ENCODE measurements at places on chromosomes 16 and 17.

DNA sequence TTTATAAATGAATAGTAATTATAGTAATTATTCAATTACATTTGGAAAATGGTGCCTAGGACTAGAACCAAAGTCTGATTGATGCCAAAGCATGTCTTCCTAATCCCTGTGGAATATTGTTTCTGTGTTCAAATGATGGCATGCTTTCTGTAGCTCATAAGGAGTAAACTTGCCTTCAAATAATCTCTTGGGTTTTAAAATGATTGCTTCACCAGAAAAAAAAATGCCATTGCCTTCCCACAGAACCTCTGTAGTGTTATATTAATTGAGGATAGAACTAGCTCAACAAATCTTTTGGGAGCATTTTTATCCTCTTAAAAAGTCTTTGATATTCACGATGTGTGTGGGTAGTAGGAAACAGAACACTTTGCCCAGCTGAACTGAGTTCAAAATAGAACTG, 7.7 kb upstream of the TMEM100 start:
- no peak for DNase-seq

DNA sequence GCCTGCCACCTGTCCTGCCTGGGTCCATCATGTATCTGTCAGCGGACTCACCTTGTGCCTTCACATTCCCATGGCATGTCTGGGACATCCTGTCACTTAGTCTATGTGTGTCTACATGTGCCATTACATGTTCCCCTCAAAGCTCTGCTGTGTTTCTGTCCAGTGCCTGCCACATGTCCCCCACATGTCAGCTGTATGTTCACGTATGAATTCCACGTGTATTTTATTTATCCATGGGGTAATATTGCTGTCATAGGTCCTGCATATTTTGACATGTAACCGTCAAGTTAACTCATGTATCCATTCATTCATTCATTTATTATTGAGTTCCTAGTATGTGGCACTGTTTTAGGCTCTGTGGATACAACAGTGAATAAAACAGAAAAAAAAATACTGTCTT, 20.8 kb downstream of the TMEM92 start:
- no peak for DNase-seq

DNA sequence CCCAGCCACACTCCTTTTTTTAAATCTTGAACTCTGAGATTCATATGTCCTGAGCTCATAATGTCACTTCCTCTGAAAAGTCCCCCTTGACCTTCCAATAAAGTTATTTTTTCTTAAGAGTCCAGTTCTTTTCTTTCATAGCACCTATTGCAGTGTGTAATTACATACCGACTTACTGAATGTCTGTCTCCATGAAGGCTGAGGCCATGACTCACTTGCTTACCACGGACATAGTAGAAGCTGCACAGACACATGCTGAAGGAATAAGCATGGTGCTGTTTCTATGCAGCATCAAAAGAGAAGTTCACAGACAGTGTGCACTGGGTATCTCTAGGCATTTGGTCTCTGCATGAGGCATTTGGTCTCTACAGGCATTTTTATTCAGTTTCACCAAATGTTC, 77.2 kb downstream of the C17orf67 start:
- DNase-seq = peak; percentile 56

DNA sequence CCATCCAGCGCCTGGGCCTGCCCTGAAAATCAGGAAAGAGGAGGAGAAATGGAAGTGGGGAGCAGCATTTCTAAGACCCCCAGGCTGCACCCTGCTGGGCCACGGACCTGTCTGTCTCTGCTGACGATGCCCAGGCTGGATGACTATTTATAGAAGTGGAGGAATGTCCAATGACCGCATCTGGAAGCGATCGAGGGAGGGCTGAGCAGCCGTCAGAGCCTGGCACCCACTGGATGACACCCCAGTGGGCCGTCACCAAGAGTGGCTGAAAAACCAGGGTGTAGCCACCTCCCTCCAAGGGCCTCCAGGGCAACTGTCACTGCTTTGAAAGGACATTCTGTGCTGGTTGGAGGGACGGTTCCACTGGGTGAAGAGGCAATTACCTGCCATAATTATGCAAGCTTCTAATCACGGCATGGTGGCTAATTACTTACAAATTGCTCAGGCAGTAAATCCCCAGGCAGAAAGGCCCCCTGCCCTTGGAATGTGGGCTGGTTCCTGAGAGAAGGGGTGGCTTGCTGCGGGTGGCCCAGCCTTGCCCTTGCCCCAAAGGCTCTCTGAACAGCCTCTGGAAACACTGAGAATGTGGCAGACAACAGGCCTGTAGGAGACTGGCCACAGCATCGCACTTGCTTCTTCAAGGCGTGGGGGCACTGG, 332.1 kb downstream of the C16orf95 start:
- no peak for DNase-seq

GRCh38 chr17:78923660-78924453, 1.3 kb downstream of the TIMP2 start:
- DNase-seq = peak; percentile 64

DNA sequence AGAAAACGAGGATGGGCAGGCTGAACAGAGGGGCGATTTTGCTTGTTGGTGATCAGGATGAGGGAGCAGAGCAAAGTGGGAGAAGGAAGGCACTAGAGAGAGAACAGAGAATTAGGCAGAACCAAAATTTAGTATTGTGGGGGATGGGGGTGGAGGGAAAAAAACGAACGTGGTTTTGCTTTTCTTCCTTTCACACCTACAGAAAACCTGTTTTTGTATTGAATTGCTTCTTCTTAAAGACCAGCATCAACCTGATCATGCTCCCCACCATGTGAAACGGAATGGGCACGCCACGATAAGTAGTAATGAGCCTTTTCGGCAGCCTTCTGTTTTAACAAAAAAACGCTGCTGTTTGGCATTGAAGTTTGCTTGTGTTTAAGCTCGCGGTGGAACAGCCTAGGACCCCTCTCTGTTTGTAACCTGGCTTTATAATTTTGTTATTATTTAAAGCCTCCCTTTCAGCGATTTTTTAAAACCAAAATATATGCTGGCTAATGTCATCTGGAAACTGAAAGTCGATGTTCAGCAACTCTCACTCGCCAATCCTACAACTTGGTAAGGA, 36.8 kb downstream of the ERCC4 start:
- peak; percentile 2 for DNase-seq

DNA sequence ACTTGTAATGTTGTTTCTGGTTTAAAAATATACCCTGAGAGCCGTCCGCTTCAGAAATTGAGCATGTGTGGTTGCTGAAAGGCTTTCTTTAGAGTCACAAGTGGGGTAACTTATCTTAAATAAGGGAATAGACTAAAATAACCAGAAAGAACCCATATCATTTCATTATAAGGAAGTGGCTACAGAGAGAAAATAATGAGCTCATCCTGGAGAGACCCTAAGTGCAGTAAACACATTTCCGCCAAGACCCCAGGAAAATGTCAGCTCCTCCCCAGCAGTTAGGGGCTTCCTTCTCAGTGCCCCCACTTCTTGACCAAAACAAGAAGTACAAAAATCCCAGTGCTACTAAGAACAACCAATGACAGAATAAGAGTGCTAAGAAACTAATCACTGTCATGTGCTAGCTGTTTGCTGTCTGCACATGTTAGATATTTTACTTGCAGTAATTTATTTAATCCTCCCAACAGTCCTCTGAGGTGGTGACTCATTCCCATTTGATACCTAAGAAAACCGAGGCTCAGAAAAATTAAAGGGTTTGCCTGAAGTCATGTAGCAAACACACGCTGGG, 83.5 kb downstream of the CDYL2 start:
- no peak for DNase-seq

- no peak for DNase-seq
These were observed 255.7 kb downstream of the SHISA9 start for GRCh38 chr16:13157082-13157481.

GRCh38 chr16:82062645-82063058, 27.6 kb downstream of the HSD17B2 start:
- DNase-seq = peak; percentile 43

DNA sequence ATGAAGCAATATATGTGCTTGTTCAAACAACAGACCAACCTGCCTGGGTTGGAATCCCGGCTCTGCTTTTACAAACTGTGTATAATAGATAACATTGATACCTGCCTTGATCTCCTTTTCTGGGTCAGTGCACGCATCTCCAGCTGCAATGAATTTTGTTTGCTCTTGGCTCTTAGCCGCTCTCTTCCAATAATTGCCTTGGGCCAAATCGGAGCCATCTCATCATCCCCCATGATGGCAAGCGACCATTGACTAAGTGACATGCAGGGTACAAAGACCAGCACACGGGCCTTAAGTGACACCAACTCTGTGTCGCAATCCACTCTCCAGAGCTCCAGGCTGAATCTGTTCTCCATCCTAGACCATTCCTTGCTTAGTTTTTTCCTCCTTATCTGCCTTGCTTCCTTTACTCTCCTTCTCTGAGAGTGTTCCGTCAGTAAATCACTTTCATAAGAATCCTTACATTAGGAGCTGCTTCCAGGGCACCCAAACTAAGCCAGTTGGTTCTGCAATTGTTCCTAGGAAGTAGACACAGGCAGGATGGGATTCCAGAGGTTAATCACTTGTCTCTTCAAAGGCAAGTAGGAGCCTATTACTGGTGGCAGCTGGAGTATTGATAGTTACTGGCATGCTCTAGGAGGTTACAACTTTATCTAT, 134.2 kb downstream of the ABCA8 start:
- DNase-seq = no peak

GRCh38 chr17:55453839-55454557, 32.4 kb upstream of the MMD start:
- no peak for DNase-seq

All from NB4 (cell line).